ENCODE measurements at places on chromosomes 7 and 10. TPM values are rescaled to one million over a fixed set of nuclear protein-coding genes. Genes with fewer than 3 reads are reported as not detected.

DNA sequence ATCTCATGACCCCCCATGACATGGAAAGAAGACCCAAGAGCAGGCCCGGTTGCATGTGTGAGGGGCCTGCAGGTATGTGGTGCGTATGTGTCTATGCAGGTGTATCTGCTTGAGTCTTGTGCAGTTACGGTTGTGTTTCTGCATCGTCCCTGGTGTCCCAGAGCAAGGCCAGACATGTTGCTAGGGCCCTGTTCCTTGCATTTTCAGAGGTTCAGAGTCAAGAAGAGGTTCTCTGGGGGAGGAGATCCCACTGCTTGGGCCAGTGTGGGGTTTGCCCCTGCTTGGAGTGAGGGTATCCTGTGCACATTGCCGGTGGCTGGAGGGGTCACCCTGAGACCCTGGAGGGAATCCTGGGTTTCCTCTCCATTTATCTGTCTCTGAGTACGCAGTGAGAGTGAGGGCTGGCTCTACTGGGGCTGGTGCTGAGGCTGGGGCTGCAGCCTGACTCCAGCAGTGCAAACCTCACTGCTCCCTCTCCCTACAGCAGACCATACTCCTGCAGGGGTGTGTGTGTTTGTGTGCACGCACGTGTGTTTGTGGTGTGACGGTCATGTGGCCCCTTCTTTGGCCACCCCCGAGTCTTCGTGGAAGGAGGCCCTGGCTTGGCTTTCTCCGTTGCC, 4.1 kb downstream of the TRIM8 start:
- DNase-seq, result no peak

- DNase-seq, result no peak
These were observed 419.8 kb downstream of the GRID1 start for GRCh38 chr10:85946713-85947326.

GRCh38 chr7:44769376-44769775, 20.7 kb downstream of the ZMIZ2 start:
- DNase-seq, result no peak

- no peak for DNase-seq
These were observed 33.0 kb downstream of the PTPRE start for GRCh38 chr10:127939786-127940330.

DNA sequence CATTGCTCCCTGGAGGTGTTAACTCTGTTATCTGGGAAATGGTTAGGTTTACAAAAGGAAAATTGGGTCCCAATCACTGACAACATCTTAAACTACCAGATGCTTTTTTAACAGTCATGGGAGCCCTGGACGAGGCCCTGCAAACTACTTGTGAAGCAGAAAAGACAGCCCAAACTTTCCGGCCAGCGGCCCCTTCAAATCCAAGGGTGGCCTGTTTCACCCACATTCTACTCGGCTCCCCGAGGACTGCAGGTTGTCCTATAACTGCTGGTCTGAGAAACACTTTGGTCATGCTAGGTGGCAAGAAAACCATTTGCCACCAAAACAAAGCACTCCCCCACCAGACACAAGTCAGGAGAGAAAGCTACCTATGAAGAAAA, 2.6 kb downstream of the TUBGCP2 start:
- no peak for DNase-seq

- no peak for DNase-seq
These were observed 447.6 kb upstream of the ZMIZ1 start for GRCh38 chr10:78620985-78621799.

DNA sequence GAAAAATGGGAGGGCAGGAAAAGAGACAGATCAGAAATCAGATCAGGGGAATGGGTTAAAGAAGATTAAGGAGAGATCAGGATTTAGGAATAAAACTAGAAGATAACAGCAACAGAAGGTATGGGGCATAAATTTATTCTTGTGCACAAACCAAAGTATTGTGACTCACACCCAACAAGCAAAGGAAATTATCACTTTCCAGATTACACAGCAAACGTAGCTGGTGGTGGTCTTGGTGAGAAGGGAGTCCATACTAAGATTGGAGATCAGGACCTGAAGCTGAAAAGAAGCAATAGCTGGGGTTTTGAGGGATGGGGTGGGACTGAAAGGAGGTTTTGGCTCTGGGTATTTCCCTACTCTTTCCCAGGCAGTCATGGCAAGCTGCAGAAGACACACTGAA, 3.5 kb upstream of the MYOZ1 start:
- no peak for DNase-seq

The LRIT1 gene
- total RNA-seq, result not detected

The CRCP gene
- 34.2 TPM for total RNA-seq

Measured in kidney epithelial cell (primary cell).